ENCODE measurements at places on chromosomes 7 and 10.
A peak's percentile ranks its signal among the peaks of the same experiment; 100 is the strongest.

DNA sequence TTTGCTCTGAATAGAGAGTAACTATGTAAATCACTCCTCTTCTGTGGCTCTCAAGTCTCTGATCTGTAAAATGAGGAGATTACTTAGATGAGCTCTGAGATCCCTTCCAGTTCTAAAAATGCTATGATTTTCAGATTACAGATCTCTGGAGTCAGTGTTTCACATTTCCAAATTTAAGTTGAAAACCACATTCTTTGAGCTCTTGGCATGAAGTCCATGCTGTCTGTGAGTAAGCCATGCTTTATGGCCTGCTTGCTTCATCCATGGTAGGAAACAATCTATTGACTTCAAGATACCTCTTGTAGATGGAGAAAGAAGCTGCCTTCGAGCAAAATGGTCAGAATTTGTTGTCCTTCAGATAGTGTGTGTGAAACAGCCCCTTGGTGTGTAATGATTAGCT lies 64.9 kb downstream of the CELF2 start:
- DNase-seq = no peak

DNA sequence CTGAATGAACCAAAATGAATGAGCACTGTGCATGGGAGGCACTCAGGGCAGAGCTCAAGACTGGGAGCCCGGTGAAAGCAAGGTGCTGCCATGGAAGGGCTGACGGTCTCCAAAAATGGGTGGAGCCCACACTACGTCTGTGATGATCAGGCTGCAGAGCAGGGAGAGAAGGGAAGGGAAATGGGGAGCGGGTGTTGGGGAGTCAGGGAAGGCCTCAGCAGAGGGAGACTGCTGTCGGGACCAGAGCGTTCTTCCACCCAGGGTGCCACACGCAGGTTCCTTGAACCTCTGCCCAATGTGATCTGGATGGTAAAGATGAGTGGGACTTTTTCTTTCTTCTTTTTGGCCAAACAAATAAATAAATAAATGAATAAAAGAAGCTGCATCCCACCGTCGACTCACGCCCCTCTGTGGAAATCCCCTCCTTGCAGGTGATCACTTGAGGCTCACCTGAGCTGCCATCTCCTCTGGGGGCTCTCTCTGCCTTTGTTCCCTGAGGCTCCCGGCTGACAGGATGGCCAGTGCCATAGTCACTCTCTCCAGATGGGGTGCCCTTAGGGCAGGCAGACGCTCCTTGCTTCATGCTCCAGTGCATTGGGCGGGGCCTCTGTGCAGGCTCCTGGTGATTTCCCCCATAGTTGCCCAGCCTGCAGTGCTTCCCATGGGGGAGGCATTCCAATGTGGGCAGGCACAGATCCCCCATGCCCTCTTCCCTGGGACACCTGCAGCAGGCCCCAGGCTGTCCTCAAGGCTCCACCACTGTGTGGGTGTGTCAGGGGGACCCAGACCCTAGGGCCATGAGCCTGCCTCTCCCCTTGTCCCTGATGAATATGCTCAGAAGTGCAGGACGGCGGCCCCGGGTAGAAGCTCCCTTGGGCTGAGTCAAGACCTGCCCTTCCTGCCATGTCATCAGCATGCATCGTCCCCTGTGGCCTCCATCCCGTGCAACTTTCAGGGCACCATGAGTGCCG lies 131.8 kb downstream of the PTPN20 start:
- DNase-seq = no peak

- no peak for DNase-seq
Measured at GRCh38 chr10:5625992-5626777, 40.2 kb downstream of the ASB13 start.

DNA sequence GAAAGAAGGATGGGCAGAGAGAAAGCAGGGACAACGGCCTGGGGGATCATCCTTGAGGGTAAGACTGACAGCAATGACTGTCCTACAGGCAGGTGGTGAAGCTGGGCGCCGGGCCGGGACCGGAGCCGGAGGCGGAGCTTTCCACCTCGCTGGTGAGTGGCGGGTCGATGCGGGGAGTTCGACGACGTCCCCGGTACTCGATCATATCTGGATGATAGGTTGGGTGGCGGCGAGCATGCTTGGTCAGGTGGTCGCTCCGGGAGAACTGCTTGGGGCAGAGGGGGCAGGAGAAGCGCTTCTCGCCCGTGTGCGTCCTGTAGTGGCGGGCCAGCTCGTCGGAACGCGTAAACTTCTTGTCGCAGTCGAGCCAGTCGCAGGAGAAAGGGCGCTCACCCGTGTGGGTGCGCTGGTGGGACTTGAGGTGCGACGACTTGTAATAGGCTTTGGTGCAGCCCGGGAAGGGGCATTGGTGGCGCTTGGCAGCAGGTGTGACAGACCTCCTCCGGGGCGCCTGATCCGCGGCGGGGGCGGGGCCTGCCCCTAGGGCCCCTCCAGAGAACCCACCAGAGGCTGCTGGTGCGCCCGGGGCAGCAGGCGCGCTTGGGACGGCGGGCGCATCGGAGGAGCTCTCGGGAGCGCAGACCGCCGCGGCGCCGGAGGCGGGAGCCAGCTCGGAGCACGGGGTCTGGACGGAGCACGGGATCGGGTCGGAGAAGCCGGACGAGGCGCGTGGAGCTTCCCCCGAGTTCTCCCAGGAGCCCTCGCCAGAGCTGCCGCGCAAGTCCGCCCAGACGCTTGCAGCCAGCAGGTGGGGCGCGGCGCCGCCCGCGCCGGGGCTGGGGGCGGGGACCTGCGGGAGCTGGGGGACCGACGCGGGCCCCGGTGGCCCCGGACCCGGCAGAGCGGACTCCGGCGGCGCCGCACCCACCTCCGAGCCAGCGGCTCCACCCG lies 752 bp downstream of the KLF14 start:
- DNase-seq = no peak

DNA sequence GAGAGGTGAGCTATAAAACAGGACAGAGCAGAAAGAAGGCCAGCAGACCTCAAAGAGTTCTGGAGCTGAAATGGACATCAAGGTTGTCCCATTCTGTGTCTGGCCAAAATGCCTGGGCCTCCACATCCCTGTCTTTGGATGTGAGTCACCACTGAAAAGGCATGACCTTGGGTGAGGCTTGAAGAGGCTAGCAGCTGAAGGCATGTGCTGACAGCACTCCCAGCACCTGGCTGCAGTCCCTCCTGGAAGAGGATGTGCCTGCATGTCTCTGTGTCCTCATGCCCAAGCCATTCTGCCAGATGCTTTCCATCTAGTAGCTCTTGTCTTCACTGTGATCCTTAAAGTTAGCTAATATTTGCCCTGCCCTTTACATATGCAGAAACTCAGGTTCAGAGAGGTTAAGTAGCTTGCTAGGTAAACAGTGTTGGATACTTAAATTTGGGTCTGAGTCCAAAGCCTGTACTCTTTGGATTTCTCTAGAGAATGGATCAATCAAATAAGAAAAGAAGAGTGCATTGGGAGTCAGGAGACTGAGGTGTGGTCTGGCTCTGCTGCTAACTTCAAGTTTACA lies 35.8 kb downstream of the HECW1 start:
- DNase-seq = no peak

GRCh38 chr7:113698556-113699220 lies 220.1 kb downstream of the PPP1R3A start:
- peak; percentile 42 for DNase-seq

DNA sequence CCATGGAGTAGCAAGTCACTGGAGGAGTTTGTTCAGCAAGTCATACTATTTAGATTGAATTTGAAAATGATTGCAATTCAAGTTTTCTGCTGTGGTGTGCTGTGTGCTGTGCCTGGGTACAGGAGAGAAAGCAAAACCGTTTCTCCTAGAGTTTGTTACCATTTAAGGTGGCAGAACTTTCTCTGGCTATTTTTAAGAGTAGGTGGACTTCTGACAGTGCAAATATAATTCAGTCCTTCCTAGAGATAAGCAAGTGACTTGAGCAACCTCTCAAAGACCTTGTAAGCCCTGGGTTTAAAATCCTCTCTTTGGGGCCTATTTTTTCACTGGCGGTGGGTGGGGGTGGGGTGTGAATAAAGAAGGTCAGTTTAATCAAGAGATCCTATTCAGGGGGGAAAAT lies 42.9 kb upstream of the FGL2 start:
- DNase-seq = no peak

DNA sequence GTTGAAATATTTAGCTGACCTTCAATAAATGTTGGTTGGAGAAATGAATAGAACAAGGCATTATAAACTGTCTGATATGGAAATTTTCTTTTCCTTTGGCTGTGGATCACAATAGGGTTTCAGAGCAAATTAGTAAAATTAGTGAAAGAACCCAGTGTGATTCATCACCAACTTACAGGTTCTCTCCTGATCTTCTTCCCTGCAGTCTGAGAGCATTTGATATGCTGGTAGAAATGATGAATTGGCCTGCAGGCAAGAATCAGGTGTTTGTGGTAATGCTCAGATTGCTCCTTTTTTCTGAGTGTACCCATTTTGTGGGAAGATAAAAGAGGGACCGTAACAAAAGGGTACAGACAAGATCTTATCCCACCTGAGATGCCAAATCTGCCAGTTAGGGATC lies 51.9 kb downstream of the BTAF1 start:
- DNase-seq = no peak
